Hematopoietic multipotent progenitor cell treated with erythropoietin and hydrocortisone succinate and interleukin-3 and kit ligand, for 4 days (in vitro differentiated cells): ENCODE measurements at places on chromosomes 1 and 21.

DNA sequence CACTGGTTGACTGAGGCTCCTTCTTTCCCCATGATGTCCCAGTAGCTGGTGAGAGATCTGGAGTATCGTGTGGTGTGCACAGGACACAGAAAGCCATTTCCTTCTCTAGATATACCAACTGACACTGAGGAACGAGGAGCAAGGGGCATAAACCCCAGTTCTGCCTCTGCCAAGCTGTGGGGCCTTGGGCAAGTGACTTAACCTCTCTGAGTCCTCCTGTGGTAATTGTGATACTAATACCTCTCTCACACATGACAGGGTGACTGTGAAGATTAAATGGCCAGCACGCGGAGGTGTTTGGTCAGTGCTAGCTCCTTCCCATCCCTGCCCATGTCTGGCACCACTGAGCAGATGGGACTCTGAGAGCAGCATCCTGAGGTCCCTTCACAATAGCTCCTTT, 26.3 kb upstream of the TCEA3 start:
- DNase-seq, result no peak

GRCh38 chr1:232830661-232831060, 25.4 kb downstream of the MAP10 start:
- no peak for DNase-seq

DNA sequence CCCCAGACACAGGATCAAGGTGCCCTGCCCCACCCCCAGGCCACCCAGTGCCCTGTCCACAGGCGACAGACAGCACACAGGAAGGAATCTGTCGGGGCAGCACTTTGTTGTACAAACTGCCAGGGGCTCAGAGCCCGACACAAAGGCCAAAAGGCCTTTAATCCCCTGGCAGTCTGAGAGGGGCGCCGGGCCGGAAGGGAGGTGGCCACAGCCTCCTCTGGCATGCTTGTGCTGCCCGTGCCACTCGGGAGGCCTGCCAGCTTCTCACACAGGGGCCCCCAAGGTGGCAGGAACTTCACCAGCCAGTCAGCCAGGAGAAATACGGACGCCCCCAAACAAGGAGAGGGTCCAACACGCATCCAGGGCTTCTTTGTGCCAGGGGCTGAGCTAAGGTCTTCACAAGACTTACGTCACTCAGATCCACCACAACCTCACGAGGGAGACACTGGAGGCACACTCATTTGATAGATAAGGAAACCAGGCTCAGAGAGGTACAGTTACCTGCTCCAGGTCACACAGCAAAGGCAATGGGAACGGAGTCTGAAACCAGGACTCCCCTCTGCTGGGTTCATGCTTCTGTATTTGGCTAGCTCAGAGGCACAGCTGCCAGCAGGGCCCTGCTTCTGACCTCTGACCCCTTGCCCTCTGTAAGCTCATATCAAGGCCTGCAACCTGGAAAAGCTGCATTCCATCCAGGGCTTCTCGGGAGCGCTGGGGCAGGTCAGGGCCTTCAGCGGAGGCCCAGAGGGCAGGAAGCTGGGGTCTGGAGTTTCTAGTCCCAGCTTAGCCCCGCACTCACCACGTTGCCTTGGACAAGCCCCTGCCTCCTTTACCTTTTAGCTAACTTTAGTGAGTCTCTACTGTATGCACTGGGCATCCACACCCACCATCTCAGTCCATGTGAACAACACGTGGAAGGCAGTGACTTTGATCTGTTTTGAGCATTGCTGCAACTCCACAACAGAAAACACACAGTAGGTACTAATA, 34.8 kb downstream of the HSPG2 start:
- DNase-seq, result peak; percentile 73

GRCh38 chr1:152159144-152159543, at the start of gene RPTN:
Gene RPTN, minus strand, starts transcription at chr1:152159228. Its CDS starts 1,339 bp downstream, at chr1:152157889.
- DNase-seq, result no peak

GRCh38 chr21:19420565-19420964, 1017.0 kb upstream of the TMPRSS15 start:
- DNase-seq, result no peak

GRCh38 chr1:15137809-15138208, 15.7 kb upstream of the TMEM51 start:
- no peak for DNase-seq

- DNase-seq, result peak; percentile 37
These were observed 95.2 kb downstream of the KCNJ15 start for GRCh38 chr21:38351961-38352521.

GRCh38 chr1:24341260-24341659, 22.1 kb downstream of the GRHL3 start:
- peak; percentile 18 for DNase-seq

GRCh38 chr21:37886120-37886519, 30.1 kb downstream of the KCNJ6 start:
- no peak for DNase-seq

GRCh38 chr1:204151552-204152309, at the start of gene ETNK2:
Gene ETNK2, minus strand, starts transcription at chr1:204152044. Its CDS starts 192 bp downstream, at chr1:204151852.
- peak; percentile 33 for DNase-seq

DNA sequence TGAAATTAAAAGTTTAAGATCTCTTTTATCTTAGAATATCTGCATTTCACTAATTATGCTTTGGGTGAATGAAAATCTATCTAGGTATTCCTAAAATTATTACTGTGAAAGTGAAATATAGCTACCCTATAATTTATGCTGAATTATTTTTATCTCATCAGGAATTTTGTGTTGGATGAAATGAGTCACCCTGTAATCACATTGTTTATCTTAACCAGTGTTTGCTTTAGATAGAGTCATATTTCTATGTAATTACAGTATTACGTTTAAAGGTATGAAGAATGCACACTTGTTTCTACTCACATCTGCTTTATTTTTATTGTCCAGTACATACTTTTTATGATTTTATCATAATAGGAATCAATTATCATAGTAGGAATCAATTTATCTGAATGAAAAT, 249.2 kb downstream of the NCAM2 start:
- no peak for DNase-seq

DNA sequence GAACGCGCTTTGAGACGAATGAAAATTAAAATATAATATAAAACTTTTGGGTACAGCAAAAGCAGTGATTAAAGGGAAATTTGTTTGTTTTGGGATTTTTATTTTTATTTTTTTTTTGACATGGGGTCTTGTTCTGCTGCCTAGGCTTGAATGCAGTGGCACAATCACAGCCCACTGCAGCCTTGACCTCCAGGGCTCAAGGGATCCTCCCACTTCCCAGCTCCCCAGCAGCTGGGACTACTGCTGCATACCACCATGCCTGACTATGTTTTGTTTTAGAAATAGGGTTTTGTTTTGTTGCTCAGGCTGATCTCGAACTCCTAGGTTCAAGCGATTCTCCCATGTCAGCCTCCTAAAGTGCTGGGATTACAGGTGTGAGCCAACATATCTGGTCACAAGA, 30.3 kb downstream of the USP24 start:
- DNase-seq, result no peak

GRCh38 chr1:919271-919872, 4.4 kb upstream of the SAMD11 start:
- no peak for DNase-seq

DNA sequence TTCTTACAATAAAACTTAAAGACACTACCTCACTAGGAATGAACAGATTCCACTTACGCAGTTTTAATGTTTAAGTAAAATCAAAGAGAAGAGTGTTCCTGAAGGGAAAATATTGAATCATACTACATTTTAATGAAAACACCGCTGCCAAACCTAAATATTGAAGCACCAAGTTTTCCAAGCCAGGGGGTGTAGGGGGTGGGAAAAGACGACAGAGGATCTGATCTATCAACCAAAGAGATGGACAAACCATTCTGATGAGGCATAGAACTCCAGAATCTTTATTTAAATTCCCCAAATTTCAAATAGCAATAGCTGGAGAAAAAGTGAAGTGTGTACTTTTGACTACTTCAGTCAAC, 1.2 kb downstream of the ELK4 start:
- no peak for DNase-seq

DNA sequence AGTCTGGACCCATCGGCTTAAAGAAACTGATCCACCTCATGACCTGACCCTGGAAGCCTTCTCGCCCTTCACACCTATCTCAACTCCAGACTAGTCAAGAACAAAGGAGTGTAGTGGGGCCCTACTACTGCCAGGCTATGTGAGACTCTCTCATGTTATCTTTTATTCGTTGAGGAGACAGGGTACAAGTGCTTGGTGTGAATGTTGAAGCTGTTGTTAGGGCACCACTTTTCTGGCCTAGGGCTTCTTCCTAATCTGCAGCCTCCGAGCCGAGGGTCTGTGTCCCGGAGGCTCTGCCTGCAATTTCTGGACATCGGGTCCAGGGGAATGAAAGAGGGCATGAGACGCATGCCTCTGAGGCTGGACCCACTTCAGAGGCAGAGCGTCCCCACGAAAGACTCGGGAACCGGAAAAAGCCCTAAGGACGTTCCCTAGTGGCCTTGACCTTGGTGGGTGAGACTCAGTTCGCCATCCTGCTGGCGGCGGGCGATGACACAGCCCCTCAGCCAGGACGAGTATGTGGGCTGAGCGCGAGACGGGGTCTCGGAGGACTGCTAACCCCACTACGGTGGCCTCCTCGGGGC, 671 bp downstream of the DNAJC11 start:
- DNase-seq, result peak; percentile 38

DNA sequence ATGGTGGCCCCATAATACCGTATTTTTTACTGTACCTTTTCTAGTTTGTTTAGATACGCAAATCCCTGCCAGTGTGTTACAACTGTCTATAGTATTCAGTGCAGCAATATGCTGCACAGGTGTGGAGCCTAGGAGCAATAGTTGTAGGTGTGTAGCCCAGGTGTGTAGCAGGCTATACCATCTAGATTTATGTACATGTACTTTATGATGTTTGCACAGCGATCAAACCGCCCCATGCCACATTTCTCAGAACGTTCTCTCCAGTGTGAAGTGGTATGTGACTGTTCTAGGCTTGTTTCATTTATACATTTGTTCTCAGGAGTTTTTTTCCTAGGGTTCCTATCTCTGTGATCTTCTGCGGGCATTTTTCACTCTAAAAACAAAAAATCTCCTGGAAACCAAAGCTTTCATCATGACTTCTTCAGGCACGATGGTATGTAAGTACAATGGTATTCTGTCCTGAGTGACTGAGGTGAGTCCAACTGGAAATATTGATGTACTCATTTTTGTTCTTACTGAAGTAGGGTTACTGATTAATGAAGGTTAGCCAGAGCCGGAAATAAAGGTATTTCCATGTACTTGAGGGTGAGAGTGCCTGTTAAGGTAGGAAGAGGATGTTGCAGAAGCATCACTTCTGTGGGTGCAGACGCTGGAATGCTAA, 153.0 kb downstream of the GABPA start:
- DNase-seq, result no peak

DNA sequence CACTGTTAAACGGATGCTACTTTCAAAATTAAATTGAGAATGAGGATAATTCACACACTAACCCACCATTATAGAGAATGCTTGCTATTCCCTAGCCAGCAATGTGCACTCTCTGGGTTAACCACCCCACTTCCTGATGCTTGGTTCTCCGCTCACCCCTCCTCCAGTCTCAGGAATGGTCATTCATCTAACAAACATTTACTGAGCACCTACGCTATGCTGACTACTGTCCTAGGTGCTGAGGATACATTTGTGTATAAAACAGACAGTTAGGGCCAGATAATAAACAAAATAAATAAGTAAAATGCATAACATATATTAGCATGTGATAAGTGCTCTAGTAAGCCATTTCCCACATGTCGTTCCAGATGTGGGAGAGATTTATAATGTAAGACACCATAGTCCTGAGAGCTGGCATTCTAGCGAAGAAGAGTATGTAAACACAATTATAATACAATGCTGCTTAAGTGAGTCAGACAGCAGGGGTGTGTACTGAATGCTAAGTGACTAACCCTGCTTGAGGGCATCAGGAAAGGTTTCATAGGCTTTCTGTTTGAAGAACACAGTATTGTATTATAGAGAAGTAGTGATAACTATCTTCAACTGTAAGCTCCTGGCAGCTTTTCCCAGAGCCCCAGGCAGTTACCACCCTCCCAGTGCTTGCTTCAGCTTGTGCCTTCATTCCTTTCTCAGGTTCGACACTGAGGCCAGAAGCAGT, 126.7 kb upstream of the CACHD1 start:
- peak; percentile 3 for DNase-seq

- DNase-seq, result peak; percentile 13
These were observed 4.1 kb downstream of the PDC start for GRCh38 chr1:186456729-186457255.

DNA sequence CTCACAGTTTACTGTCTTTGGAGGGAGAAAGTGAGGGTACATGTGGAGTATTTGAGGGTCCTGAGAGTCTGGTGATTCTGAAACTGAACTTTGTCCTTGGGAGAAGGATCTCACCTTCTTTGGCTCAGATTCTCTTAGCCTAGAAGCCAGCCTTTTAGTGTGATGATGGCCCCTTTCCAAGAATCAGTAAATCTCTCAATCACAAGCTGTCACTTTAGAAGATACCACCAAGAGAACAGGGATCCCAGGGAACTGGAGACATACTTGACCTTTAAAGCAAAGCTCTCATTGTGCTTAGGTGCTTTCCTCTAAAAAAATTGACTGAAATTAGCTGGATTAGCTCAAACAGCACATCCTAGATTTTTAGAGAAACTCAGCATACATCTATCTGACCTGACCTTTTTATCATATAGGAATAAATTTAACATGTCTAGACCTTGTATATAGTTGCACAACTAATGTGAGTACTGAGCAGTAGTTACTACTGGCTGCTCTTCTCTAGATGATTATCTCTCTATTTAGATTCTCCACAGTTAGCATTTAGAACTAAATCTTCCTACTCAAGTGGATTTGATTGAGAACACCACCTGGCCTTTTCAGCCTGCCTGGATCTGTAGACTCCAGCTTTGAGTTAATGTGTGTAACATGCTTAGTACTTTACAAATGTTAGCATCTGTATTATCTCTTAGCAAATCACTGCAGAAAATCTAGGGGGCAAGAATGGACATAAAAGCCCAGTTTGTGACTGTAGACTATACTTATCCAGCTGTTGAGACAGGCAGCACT, 157.7 kb downstream of the MAST2 start:
- DNase-seq, result no peak

DNA sequence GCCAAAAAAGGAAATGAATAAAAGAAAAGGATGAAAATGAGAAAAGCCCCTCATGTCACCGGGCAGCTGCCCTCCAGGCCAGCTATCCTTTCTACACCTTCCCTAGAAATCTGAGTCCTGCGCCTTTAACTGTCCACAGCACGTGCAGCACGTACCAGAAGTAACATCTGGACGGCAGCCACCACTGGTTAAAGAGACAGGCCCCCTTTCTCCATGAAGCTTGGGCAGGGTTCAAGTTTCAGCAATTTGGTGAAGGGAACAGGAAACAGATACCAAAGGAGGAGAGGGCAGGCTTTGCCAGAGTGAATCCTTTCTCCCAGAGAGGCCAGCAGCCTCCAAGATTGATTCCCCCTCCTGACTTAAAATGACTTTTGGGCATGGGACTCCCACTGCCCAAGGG, 3.6 kb upstream of the KIAA2013 start:
- DNase-seq, result peak; percentile 82

DNA sequence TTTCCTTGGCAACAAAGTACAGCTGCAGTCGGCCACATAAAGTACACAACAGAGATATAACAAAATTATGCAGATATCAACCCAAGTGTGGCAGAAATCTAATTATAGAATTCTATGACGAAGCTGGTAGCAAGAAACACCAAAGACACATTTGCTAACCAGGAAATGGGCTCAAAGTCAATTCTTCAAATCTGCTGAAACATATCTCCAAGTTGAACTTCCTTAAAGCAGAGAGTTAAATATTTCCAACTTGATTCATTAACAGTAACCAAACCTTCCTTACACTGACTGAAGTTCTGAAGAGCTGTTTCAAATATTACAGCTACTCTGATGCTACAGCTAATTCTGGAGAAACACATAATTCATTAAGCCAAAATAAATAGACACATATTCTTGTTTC, 67.6 kb upstream of the SDC3 start:
- peak; percentile 50 for DNase-seq

- DNase-seq, result peak; percentile 91
These were observed at the start of gene RAVER2 for GRCh38 chr1:64744492-64745180. Gene RAVER2, plus strand, starts transcription at chr1:64745075. Its CDS starts 98 bp downstream, at chr1:64745173.

GRCh38 chr1:219544163-219544846, 68.6 kb downstream of the ZC3H11B start:
- DNase-seq, result no peak
